ENCODE measurements at places on chromosomes 2 and 18.

- no peak for DNase-seq
These were observed 210.2 kb downstream of the MC4R start for GRCh38 chr18:60162388-60162787.

GRCh38 chr2:218985021-218985324, at the start of gene FEV:
FEV (minus strand) TSS chr2:218985184; CDS start chr2:218985075, 109 bp downstream.
- DNase-seq = no peak

DNA sequence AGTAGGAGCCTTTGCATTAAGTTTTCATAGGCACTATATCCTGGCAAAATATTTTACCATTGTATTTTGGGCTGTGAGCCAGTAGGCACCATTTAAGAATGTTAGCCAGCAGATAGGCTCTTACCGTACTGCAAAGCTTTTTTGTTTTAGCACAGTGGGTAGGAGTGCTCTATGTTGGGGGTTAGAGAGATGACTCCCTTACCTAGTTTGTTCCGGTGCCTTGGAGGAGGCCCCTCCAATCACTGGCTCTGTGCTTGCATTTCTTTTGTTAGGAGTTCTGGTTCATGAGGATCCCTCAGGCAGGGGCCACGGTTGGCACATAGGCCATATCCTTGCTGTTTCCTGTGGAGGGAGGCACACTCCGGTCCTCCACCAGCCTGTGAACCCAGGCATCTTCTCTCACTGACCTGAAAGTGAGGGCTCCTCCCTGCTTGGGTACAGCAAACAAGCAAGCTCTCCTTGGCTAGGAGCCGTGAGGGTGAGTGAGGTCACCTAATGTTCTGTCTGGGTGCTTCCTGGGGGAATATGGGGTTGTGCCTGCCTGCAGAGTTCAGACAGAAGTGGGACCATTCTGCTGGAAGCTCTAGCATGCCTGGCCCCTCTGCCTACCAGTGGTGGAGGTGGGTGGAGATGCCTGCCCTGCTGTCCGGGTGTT, 29.8 kb downstream of the LTBP1 start:
- no peak for DNase-seq

DNA sequence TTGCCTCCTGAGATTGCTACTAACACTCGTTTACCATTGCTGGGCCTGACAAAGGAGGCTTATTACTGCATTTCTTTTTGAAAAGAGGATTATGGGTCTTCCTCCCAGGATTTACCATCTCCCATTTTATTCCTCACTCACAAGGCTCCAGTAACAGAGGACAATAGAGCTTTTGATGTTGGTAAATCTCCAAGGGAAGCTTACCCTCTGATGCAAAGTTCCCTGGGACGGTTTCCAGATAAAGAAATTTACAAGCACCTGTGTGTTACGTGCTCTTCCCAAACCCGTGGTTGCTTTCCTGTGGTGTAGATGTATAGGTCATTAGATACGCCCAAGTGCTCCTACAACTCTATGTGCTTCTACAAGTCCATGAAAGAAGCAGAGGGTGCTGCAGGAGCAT, 17.1 kb downstream of the VSNL1 start:
- DNase-seq = no peak

GRCh38 chr2:60357996-60358395, 195.5 kb downstream of the BCL11A start:
- no peak for DNase-seq

DNA sequence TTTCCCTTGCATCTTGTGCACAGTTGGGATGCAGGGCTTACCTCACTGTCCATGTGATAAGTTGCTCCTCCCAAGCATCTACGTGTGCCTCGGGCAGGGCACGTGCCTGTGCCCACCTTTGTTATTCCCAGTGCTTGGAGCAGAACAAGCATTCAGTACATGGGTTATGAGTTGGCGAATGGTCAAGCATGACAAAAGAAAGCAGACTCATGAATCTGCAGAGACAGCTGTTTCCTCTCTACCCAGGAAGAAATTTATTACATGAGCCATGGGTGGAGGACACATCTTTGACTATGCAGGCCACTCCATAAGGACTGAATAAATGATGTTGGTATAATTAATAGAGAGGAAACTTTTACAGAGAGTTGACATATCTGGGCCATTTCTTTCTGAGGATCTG, 127.8 kb downstream of the TPGS2 start:
- no peak for DNase-seq

- DNase-seq = no peak
These were observed 5.3 kb downstream of the GLI2 start for GRCh38 chr2:120740765-120741524.

DNA sequence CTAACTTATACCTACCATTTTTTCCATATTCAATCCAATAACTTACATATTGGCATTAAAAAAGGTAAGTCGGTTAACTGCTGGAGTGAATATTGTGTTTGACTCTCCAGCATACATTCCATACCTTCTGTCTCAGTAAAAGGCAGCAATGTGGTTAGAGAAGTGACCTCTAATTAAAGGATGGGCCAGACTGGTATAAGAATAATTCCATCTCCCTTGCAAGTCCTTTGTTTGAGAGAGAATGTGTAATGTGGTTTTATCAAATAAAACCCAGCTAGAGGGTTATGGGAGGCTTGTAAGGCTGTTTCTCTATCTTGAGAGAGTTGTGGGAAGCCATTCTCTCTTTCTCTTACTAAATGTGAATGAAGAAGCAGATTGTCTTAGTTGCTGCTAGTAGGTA, 289.3 kb upstream of the TCF4 start:
- no peak for DNase-seq

GRCh38 chr2:28342081-28342967, 50.3 kb upstream of the FOSL2 start:
- no peak for DNase-seq

GRCh38 chr2:54015798-54016699, 45.3 kb upstream of the PSME4 start:
- DNase-seq = no peak

- no peak for DNase-seq
These were observed 26.9 kb upstream of the CCBE1 start for GRCh38 chr18:59724103-59724502.

- no peak for DNase-seq
These were observed 72.7 kb downstream of the FAM228A start for GRCh38 chr2:24247592-24247991.

DNA sequence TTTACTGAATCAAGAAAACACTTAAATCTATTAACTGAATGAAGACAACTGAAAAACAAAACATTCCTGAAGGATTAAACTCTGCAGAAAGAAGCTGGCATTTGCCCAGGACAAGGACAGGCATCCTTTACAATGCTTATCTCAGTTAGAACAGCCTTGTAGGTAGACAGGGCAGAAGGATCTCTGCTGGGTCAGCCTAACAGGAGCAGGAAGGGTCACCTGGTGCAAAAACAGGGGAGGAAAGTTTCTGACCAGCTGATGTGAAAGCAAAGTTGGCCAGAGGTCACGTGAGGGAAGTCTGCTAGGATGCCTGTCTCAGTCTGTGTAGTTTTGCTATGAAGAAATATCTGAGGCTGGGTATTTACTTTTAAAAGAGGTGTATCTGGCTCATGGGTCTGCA, 348.6 kb downstream of the ANAPC1 start:
- DNase-seq = no peak

GRCh38 chr2:65358678-65359400, 73.6 kb downstream of the SPRED2 start:
- no peak for DNase-seq

- no peak for DNase-seq
These were observed 42.4 kb upstream of the PPM1B start for GRCh38 chr2:44126106-44126797.

- no peak for DNase-seq
These were observed 28.2 kb downstream of the DTNA start for GRCh38 chr18:34738175-34738894.

- DNase-seq = no peak
These were observed 45.8 kb downstream of the LAMA3 start for GRCh38 chr18:23735021-23735464.

DNA sequence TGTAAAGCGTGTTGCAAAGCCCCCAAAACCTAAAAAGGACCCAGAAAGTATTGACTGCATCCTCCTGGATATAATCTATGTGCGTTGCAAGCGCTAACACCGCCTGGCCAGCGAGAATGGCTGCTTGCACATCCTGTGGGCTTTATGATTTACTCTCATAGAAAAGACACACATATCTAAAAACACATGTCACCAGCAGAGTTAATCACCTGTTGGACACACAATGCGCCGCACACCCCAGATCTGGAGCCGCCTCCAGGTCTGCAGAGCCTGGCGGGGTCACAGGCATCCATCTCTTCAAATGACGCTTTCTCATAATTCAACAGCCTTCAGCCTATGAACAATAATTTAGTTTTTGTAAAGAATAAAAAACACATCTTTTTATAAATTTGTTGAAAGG, 186.5 kb downstream of the RTP5 start:
- no peak for DNase-seq

DNA sequence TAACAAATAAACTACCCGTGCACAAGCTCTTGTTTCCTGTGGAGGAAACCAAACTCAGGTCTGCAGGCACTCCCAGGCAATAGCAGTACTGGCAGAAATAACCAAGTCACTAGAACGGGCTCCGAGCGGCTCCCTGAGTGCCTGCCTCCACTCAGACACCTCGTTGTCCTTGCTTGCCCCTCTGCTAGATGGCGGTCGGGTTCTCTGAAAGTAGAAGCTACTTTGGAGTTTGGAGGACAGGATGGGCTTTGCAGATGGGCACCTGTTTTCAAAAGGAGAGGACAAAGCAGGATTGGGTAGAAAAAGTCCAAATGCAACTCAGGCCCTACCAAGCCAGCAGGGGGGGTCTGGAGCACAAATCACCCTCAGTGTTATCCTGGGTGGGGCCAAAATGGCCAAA, 136.4 kb downstream of the LRRC30 start:
- DNase-seq = no peak

GRCh38 chr2:69741575-69742321, at the start of gene ANXA4:
ANXA4 (plus strand) TSS chr2:69742134; CDS start chr2:69781566, 39,432 bp downstream.
- peak; percentile 18 for DNase-seq

DNA sequence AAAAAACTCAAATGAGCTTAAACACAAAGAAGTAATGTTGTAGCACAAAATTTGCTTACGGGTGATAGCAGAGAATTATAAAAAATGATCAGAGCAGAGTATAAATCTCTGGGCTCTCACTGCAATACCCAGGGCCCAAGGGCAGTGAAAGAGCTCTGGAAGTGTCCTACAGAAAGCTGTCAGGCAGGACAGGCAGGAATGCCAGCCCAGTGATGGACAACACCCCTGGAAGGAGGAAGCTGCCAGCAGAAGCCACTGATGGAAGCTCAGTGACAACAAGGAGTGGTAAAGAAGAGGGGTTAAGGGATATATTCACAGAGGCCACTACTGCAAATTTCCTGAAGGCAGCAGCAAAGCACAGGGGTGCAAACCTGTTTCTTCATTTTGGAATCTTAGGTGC, 214.9 kb downstream of the L3MBTL4 start:
- no peak for DNase-seq

- no peak for DNase-seq
These were observed 616.0 kb downstream of the NUP35 start for GRCh38 chr2:183740241-183740640.

DNA sequence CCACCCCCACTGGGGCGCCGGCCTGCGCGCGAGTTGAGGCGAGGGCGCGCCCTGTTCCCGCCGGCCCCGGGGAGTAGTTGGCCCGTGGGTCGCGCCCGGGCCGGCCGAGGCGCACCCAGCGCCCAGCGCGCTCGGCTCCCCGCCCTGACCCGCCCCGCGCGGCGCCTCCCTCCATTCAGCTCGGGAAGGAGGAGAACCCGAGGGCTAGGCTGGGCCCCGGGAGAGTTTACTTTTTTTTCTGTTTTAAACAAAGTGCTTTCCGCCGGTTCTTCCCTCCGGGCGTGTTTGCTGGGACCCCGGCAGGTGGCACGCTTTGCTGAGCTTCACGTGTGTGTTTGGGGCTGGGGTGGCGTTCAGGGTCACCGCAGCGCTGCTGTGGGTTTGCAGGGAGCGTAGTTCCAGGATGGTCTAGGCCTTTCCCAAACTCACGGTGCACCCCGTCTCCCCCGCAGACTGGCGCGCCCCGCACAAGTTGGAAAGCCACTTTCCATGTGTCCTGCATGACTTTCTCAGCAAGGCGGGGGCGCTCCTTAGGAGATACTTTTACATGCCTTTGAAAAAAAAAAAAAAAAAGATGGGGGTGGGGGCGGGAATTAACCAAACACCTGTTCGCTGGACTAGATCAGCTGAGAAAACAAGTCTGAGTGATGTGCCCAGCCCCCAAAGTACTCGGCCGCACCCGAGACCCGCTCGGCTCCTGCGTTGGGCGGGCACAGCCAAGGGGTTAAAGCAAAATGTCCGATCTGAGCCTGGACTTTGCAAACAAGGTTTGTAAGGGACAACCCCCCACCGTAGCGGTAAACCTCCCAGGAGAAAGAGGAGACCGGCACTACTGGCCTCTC, 825 bp downstream of the ITGA6 start:
- peak; percentile 32 for DNase-seq

DNA sequence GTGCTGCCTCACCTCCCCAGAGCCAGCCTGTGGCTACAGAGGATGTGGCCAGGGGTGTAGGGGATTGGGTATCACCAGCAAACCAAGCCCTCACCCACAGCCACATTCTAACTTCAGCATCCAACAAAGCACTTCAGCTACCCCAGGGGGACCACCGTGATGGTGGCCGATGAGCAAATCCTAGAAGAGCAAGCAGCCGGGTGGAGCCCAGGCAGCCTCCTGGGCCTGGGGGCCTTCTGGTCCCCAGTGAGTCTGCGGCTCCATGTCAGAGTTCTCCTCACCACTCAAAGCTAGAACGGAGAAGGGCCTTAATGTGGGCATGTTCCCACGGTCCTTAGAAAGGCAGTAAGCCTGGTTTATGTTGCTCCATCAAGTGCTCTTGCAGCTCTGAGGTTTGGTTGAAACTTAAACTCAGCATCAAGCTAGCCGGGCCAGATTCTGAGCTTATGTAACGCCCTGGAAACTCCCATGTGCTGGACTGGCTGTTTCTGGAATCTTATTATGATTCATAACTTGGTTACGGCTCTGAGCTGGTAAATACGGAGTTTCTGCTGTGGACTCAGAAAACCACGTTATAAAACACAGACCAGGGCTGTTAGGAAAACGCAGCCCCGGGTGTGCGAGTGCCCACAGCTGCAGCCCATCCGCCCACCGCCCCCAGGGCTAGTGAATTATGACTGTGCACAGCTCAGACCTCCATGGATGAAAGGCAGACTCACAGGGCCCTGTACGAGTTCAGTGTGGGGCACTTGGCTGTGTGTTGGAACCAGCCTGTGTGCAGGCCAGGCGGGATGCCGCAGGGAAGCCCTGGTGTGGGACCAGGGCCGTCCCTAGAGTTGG, 99.8 kb downstream of the SEPTIN10 start:
- DNase-seq = no peak

DNA sequence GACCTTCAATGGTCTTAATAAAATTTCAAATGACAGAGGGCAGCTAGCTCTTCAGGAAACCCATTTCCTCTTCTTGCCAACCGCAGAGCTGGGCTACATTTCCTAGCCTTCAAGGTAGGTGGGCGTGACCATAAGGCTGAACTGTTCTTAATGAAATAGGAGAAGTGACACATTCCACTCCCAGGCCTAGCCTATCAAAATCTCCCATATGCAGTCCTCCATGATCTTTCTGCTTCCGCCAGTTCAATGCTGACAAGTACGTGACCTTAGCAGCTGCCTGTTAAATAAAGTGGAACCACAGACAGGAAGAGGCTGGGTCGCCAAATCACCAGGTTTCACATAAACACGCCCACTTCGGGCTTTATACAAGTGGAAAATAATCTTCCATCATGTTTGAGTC, 13.2 kb downstream of the SERPINE2 start:
- peak; percentile 34 for DNase-seq
